ENCODE measurements at places on chromosomes 5 and 9.

GRCh38 chr9:98533132-98533531 is 175.6 kb downstream of the GABBR2 start:
- DNase-seq: no peak

DNA sequence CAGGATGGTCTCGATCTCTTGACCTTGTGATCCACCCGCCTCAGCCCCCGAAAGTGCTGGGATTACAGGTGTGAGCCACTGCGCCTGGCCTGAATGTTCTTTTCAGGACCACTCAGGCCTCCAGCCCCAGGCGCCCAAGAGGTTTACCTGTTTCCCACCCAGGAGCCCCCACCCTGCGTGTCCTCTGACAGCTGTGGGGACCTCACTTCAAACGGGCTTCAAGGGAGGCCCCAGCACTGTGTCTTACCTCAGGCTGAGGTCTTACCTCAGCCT is 19.1 kb upstream of the SLC6A19 start:
- DNase-seq: no peak

DNA sequence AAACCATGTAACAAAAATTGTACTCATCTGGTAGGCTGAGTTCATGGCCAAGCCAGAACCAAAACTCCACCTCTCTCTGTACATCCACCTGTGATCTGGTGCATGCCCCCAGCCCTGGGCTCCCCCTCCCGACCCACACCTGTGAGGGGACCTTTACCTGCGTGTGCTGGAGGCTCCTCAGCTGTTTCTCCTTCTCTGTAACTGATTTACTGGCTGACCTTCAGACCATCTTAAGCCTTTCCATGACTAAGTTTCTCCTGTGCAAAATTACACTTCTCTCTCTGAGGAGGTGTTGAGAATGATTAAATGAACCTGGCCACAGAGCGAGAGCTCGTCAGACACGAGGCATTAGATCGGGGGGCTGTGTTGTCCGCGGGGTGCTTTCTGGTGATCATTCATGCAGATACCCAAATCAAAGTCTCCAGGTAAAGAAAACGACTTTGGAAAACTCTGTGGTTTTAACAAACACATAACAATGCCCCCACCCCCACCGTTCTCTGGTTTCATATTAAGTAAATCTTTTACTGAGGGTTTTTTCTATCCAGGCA is 136.4 kb downstream of the SEMA5A start:
- DNase-seq: no peak

- no peak for DNase-seq
These were observed 804.6 kb upstream of the DMAC1 start for GRCh38 chr9:8604201-8604600.

DNA sequence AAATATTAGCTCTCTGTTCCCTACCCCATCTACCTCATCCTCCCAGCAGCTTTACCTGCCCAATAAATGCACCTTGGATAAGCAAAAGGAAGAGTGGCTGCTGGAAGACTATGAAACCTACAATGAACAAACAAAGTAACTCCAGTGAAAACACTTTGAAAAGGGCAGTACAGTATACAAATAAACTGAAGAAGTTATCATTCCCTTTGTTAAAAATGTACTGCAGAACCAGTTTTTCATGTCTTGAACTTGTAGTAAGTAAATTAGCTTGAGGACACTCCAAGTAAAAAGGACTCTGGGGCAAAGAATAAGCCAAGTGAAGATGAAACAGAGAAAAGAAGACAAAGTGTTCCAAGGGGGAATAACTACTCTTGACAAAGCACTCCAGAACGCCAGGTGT is 457.1 kb downstream of the DTWD2 start:
- DNase-seq: no peak

GRCh38 chr5:13217636-13218035 is 726.9 kb downstream of the DNAH5 start:
- DNase-seq: no peak

DNA sequence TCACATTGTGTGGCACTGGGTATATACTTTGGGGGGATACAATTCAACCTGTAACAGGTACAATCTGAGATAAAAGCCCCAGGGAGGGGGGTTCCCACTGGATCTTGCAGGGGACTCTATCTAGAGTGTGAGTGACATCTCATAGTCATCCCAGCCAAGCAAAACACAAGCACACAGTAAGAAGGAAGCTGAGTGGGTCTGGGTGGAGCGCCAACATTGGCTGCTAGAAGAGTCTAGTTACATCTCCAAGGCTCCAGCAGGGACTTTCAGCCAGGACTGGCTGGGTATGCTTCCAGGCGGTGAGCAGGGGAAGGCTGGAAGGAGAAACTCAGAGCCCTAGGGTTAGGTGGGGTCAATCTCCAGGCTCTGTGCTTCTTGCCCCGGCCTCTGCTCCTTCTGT is 53.0 kb downstream of the IL31RA start:
- DNase-seq: no peak

- no peak for DNase-seq
These were observed 39.9 kb downstream of the BICD2 start for GRCh38 chr9:92724528-92725265.

Measured in NCI-H1417 treated with DMSO at 0.1 percent for 48 hours (cell line).